Prostate gland (tissue), 2 donors: ENCODE measurements at places on chromosomes 2 and 18.

DNA sequence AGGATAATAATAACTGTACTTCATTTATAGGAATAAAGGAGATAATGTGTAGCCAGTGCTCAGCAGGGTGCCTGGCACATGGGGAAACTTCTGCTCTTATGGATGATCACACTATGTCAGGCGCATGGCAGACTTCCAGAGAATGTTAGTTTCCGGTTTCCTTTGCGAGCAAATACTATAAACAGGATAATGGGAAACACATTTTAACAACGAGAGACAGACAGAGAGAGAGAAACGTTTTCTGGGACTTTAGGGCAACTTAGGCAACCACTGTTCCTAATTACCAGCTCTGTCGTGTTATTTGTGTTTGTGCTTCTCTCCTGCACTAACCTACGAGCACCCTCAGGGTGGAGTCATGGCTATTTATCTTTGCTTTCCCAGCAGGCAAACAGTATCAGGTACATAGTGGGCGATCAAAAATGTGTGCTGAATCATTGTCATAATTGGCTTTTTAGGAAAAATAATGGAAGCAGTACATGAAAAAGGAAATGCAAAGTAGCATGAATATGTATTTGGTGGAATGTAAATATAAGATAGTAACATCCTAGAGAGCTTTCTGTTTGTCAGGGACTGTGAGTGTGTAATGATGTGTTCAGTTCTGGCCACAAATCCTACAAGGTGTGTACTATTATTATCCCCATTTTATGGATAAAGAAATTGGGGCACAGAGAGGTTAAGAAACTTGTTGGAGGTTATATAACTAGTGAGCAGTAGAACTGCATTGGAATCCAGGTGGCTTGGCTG, 36.8 kb upstream of the IGFBP2 start:
- DNase-seq, result no peak

DNA sequence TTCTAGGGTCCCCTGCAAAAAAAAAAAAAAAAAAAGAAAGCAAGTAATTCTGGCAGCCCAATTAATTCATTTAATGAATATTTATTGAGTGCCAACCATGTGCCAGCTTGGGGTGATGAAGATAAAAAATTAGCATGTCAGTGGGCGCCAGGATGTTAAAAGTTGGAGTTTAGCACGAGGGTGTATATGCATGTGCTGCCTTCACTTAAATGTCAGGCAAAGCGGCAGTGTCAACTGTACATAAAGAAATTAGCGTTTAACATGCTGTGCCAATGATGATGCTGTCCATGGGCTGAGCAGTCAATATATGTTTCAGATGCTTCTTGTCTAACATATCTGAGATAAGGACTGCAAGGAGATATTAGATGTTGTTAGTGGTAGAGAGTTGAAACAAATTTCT, 49.5 kb downstream of the ASAP2 start:
- DNase-seq, result no peak

DNA sequence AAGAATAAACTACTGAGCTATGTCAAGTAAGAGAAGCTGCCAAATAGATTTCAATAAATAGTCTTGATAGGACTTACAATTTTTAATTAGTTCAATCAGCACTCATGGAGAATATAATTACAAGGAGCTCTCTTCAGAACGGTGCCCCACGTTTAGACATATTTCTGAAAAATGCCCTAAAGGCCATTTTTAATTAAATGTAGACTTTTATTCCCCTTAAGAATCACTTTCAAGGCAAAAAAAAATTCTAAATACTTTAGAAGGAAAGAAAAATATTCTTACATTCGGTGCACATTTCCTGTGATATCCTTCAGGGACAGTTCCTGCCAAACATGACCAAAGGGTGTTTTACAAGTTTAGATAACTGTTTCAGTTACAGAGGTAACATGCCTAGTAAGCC, 202.5 kb upstream of the CDH7 start:
- no peak for DNase-seq

DNA sequence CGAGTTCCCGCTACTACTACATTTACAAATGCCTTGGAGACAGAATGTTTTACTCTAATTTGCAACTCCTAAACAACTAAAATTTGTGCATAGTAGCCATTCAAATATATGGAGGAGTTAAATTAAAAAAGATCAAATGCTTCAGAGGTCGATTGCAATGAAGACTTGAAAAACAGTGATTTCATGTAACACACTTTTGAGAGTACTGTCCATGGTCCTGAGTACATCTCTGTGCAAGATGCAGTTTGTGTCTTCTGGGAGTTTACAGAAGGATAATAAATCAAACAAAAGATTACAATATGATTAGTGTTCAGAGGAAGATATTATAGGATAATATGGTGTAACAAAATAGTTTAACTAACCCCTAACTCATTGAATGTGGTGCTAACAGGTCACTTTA, 894.7 kb downstream of the TMEM182 start:
- no peak for DNase-seq

- DNase-seq, result no peak
Measured at GRCh38 chr2:101879466-101879865, 112.3 kb upstream of the IL1R2 start.

- no peak for DNase-seq
Measured at GRCh38 chr2:34012715-34013302, 413.7 kb upstream of the FAM98A start.

DNA sequence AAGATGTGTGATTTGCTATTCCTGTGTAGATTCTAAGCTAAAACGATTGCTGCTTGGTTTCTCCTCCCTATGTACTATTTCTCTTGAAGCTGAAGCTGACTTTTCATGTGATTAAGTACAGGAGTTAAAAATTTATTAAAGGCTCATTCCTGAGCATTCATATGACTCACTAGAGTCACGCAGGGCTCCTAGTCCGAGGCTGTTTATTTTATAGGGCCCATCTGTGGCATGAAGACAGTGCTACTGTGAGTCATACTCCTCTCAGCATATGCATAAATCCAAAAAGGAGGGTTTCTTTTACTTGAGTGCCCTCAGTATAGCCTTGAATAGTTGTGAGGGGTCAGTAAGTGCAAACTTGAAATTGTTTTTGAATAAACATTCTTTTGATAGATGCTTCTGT, 378.8 kb downstream of the PTPRM start:
- DNase-seq, result no peak

DNA sequence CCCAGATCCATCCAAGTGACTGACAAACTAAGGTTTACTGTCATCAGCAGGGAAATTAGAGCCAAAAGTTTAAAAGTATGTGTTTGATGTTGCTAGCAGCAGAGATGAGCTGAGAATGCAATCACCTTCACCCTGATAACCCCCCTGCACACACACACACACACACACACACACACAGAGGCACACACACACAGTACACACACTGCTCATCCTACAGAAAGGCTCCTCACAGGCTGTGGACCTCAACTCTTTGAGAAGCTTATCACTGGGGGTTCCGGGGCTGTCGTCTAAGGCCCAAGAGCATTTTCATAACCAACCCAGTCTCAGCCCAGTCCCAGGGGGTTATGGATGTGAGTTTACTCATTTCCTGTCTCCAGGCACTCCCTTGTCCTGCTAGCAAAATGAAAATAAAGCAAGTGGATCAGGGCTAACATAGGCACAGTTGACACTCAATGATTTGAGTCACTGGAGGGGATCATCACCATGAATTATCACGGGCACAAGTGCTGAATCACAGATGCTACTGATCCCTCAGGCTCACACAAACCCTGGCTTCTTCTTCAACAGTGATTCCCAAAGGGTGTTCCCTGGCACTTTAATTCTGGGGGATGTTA, 76.6 kb downstream of the ALK start:
- DNase-seq, result no peak

- DNase-seq, result no peak
Measured at GRCh38 chr2:58604096-58604495, 363.0 kb upstream of the FANCL start.

DNA sequence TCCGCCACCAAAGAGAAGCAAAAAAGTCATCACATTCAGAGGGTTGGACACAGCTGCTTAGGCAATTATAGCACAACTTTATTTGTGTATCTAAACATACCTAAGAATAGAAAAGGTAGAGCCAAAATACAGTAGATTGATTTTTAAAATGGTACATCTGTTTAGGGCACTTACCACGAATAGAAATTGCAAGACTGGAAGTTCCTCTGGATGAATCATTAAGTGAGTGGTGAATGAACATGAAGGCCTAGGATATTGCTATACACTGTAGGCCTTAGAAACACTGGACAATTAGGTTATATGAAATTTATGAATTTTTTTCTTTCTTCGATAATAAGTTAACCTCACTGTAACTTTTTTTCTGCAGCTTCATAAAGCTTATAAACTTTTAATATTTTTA, 687.0 kb downstream of the BCL11A start:
- no peak for DNase-seq

GRCh38 chr2:112959109-112959812, 18.5 kb upstream of the IL36G start:
- DNase-seq, result no peak

DNA sequence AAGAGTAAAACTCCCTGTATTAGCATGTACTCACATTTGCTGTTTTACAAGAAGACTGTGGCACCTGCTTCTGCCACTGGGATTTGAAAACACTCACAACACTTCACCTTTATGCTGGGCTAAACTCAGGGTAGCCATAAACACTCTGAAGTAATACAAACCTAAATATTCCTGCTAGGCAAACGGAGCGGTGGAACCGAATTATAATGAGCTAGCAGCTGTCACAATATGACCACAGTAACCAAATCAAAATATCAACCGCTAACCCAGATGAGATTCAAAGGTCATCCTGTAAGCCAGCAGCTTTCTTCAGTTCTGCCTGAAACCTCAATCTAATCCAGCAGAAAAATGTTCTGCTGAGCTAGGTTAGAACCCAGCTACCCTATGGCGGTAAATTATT, 132.1 kb downstream of the TCF4 start:
- DNase-seq, result no peak

DNA sequence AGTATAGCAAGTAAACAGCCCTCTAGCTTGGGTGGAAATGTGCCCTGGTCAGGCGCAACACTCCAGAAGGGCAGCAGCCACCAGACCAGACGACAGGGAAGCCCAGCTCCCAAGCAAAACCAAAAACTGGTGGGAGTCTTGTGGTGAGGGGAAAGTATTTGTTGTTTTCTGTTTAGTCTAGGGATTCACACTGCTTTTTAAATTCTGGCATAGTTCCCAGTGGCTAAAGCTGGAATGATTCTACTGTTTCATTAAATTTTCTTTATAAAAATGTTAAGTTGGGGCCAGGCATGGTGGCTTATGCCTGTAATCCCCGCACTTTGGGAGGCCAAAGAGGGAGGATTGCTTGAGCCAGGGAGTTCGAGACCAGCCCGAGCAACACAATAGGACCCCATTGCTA, 38.5 kb downstream of the MERTK start:
- no peak for DNase-seq

- no peak for DNase-seq
Measured at GRCh38 chr2:196328088-196328680, 156.8 kb upstream of the STK17B start.

- no peak for DNase-seq
Measured at GRCh38 chr2:161241894-161242293, 66.3 kb upstream of the PSMD14 start.

GRCh38 chr2:221060376-221060775, 511.7 kb downstream of the EPHA4 start:
- no peak for DNase-seq

DNA sequence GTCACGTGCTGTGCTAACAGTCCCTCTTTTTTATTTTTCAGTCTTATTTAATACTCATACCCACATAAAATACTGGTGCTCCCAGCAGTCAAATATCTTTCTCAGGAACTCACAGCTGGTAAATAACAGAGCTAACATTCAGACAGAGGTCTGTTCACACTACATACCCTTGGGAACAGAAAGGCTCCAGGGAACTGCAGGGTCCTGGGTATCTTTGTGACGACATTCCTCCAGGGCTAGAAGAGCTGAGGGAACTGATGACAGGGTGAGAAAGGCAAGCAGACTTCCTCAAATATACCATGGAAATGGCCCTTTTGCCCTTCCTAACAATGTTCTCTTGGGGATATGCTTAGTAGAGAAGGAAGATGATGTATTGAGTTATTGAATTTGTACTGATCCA, 19.3 kb downstream of the PDE6D start:
- no peak for DNase-seq

DNA sequence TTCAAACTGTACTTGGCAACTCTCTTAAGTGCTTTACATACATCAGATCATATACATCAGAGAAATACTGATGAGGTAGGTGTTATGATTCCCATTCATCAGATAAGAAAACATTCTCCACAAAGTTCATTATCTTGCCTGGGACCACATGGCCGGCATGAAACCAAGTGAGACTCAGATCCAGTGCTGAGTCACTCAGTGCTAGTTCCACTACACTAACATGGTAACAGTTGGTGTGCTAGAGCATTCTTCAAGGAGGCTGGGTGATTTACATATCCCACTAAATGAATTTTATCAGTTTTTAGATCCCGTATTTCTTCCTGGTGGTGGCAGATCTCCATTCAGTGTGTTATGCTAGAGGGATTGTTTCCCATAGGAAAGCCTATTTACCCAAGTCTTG, 772.0 kb downstream of the CNTNAP5 start:
- DNase-seq, result no peak

GRCh38 chr2:127179766-127180165, 40.3 kb downstream of the CYP27C1 start:
- no peak for DNase-seq
